ENCODE measurements at places on chromosomes 5 and 9.

DNA sequence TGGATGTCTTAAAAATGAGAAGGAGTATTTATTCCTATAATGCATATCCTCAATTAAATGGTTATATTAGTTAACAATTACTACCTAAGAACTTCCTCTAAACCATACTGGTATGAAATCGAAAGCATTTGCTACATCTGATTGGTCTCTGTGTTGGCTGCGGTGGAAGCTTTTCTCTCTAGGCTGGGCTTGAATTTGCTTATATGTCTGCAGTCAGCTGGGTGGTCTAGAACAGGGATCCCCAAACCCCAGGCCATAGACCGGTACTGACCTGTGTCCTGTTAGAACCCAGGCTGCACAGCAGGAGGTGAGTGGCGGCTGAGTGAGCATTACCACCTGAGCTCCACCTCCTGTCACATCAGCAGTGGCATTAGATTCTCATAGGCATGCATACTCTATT lies 112.3 kb downstream of the TLE4 start:
- DNase-seq, result no peak

GRCh38 chr5:1187234-1187949 lies 14.0 kb upstream of the SLC6A19 start:
- no peak for DNase-seq

- DNase-seq, result no peak
Observed at GRCh38 chr5:60993425-60993824, 48.4 kb downstream of the NDUFAF2 start.

GRCh38 chr5:169886033-169886432 lies 94.3 kb downstream of the INSYN2B start:
- no peak for DNase-seq

DNA sequence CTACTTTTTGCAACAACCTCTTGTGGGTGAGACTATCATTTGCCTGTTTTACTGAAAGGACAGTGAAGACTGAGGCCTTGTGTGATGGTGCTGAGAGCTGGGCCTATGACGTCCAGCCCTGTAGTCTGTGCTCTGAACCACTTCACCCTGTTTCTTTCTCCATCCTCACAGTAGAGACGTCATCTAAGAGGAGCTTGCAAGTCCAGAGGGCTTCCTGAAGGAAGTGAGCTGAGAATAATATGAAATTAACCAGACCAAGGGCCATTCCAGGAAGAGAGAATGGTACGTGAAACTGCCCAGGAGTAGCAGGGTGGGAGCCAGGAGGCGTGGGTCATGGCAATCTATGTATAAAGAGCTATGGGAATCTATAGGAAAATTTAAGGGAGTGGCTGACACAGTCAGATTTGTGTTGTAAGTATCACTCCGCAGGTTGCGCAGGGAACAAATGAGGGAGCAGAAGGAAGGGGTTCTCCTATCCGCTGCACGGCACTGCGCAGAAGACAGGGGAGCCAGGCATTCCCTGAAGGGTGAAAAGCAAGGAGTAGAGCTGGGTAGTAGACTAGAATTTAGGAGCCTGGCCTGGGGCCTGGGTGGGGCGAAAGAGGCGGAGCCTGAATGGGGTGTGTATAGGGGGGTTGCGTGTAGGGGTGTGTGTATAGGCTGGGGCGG lies 596 bp upstream of the FGFR4 start:
- DNase-seq, result no peak

GRCh38 chr5:159886296-159886695 lies 30.0 kb upstream of the ADRA1B start:
- no peak for DNase-seq

DNA sequence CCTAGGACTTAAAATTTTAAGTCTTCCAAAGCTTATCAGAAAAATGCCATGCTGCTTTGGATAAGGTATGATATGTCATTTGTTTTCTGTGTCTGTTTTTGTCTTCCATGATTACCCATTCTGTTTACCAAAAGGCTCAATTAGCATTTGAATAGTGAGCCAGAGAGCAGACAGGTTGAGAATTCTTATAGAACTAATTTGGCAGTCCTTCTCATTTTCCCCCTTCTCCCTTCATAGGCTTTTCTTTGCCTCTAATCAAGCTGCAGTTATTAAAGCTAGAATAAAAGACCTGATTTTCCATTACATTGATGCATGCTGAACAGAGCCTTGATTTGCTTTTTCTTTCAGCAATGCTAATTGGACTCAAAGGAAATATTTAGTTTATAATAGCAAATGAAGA lies 993.0 kb downstream of the MAT2B start:
- no peak for DNase-seq

DNA sequence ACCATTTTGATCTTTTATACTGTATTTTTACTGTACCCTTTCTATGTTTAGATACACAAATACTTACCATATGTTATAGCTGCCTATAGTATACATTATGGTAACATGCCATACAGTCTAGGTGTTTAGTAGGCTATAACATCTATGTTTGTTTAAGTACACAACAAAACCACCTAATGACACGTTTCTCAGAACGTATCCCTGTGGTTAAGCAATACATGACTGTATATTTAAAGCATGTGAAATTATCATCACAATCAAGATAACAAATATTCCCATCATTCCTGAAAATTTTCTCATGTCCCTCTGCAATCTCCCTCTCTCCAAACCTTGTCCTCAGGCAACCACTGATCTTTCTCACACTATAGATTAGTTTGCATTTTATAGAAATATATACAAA lies 66.4 kb upstream of the SUSD1 start:
- no peak for DNase-seq

- DNase-seq, result no peak
Observed at GRCh38 chr5:17219006-17219422, 1.6 kb downstream of the BASP1 start.

DNA sequence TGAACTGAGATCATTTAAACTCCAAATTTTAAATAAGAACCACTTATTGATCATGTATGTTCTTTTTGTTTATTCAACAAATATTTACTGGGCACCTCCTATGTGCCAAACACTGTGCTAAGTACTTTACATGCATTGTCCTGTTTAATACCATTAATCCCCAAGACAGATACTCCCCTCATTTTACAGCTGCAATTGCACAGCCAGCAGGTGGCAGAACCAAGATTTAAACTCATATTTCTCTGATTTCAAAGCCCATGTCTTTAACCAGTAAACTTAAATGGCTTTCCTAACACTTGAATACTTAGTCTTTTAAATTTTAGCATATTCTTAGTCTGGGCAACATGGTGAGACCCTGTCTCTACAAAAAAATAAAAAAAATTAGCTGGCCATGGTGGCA lies 43.4 kb upstream of the KIAA1958 start:
- DNase-seq, result peak; percentile 63

GRCh38 chr9:119020284-119020683 lies 349.0 kb downstream of the BRINP1 start:
- DNase-seq, result no peak

- no peak for DNase-seq
Observed at GRCh38 chr9:133182151-133182550, 18.4 kb upstream of the GBGT1 start.

- DNase-seq, result no peak
Observed at GRCh38 chr9:36053971-36054370, 17.3 kb downstream of the RECK start.

- DNase-seq, result peak; percentile 79
Observed at GRCh38 chr9:22244139-22245011, 202.2 kb upstream of the DMRTA1 start.

GRCh38 chr9:114851306-114851705 lies 45.5 kb upstream of the TNFSF15 start:
- DNase-seq, result peak; percentile 80

GRCh38 chr5:145848854-145849253 lies 13.7 kb upstream of the PRELID2 start:
- DNase-seq, result peak; percentile 46

DNA sequence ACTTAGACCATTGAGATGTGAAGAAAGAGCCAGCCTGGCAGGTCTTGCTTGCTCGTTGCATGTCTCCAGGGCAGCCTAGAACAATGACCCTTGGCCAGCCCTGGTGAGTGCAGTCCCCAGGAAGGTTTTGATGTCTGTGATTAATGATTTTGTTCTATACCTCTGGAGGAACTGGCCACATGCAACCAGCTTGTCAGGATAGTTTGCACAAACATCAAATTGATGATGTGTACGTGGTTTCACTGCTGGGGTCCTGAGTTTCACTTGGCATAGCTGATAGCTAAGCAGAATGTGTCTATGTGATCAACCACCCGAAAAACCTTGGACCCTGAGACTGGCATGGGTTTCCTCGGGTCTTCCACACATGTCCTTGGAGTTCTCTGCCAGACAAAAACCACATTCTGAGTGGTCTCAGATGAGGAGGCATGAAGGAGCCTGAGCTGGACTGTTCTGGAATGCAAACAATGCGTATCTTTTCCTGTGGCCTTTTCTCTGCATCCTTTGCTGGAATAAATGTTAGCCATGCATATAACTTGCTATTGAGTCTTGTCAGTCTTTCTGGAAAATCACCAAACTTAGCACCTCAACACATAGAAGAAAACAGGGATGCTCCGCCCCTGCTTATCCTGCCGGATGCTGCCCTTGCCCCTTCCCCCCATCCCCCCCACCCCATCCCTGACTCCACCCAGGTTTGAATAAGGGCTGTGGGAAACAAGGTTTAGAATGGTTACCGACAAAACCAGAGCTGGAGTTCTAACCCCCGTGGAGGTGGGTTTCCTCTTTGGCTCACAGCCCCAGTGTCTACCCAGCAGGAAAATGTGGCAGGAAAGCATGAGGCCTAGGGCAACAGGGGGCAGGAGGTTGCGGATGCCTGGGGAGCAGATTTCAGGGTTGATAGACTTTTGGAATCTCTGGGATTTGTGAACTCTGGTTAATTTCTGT lies 50.1 kb upstream of the ANKRD33B start:
- peak; percentile 51 for DNase-seq

DNA sequence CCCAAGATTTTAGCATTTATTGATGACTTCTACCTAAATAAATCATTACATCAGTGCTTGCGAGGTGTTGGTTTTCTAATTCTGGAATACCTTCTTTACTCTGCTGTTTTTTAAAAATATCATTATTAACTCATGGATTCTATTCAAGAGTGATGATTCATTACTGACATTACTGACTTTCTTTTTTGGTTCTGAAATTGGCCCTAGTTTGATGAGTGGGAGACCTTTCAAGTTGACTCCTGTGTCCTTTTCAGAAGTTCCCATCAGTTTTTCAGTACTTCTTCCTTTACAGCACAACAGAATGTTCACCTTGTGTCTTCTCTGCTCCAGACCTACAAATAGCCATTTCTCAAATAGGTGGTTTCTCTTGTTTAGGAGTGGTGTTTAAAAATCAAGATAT lies 114.1 kb downstream of the PCSK5 start:
- DNase-seq, result no peak

DNA sequence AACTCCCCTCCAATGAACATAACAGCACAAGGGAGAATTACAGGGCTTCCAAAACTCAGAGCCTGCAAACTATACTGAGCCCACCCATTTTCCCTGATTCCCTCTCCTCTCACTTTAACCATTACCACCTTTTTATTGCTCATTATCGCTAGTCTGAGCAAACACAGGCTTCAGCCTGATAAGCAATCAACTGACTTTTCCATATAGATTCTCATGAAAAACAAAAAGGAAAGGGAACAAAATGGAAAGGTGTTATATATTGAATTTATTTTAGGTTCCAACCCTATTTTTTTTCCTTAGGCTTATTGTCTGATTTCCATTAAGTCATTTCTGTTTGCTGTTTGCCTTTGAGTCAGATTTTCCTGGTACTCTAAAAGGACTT lies 27.9 kb downstream of the SEMA6A start:
- no peak for DNase-seq

- DNase-seq, result peak; percentile 8
Observed at GRCh38 chr9:4070266-4070665, 229.6 kb downstream of the GLIS3 start.

DNA sequence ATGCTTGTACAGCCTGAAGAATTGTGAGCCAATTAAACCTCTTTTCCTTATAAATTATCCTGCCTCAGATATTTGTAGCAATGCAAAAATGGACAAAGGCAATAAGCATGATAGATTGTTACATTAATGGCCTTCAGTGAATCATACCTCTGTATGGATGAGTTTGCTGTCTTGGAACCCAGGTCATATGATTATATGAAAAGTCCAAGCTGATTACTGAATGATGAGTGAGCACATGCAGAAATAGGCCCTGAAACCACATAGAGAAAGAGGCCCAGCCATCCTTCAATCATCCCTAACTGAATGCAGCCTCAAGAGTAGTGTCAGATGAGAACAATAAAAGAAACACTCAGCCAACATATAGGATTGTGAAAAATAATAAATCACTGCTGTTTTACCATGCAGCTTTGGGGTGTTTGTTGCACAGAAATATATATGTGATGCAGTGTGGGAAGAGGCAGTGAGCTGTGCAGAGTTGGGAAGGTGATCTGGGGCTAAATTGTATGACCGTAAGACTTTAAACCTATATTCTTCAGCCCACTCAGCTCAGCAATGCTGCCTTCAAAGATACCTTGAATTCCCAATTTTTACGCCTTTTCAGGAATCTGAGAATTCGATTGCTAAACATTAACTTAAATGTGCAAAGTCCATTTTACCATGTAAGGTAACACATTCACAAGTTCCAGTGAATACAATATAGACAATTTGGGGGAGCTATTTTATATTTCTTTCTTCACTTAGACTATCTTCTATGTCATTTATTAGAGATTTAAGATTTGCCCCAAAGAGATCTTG lies 36.3 kb upstream of the SHISAL2B start:
- no peak for DNase-seq

- DNase-seq, result no peak
Observed at GRCh38 chr9:134634176-134634575, 7.4 kb upstream of the COL5A1 start.

DNA sequence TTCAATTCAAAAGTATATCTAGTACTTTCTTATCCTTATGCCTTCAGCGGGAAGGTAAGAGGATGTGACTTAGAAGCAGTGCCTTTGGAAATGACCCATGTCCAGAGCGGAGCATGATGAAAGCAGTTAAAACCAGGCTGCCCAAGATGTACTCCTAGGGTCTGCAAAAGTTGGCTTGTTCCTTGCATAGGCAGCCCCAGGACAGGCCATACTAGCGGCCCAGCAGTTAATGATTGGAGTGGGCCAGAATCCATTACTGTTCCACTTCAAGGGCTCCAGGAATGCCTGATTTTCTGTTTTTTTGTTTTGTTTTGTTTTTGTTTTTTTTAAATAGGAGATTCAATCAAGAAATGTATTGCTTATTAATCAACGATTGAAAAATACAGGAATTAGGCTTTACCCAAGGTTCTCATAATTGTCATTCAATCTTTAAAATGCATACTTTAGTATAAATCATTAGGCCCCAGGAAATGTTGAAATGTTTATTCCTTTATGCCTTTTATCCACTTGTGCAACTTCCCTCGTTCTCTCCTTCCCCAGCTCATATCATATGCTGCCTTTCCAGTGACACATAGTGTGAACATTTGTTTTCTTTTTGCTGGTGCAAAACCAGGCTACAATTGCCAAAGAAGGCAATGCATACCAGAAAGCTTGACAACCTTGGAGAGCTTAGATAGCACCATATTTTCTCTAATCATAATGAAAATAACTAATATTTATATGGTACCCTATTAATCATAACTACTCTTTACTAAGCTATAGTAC lies 190.8 kb downstream of the ARHGEF28 start:
- DNase-seq, result no peak

Data from hematopoietic multipotent progenitor cell treated with erythropoietin and hydrocortisone succinate and interleukin-3 and kit ligand, for 4 days (in vitro differentiated cells).